Hematopoietic multipotent progenitor cell (in vitro differentiated cells): ENCODE measurements at places on chromosomes 4 and X. TPM values are rescaled to one million over a fixed set of nuclear protein-coding genes. Genes with fewer than 3 reads are reported as not detected.

HS3ST1 gene
- 1.6 TPM for total RNA-seq

NHSL2 gene
- total RNA-seq: 14.8 TPM

PROM1 gene
- 264 TPM for total RNA-seq

CFAP299 gene
- total RNA-seq: 0.27 TPM

TTC29 gene
- under 0.01 TPM for total RNA-seq
